Fibroblast of skin of scalp (primary cell): ENCODE measurements at places on chromosomes 11 and 22.

- no peak for DNase-seq
Observed at GRCh38 chr22:50162391-50162956, 8.1 kb upstream of the PANX2 start.

DNA sequence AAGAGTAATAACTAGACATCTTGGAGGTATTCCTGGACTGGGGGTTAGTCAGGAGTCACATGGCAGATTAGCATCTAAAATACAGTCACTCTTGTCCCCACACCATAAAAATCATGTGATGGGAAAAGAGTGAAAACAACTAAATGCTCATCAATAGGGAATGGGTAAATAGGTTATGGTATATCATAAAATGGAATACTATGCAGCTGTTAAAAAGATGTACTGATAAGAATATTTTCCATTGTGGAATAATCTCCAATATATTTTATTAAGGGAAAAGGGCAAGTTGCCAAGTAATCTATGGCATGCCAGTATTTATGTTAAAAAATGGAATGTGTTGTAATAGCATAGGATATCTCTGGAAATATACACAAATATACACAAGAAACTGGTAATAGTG, 6.6 kb upstream of the PIK3C2A start:
- DNase-seq: no peak

- DNase-seq: no peak
Observed at GRCh38 chr11:2745511-2745910, 45.7 kb upstream of the KCNQ1OT1 start.

- DNase-seq: no peak
Observed at GRCh38 chr11:15291885-15292284, 177.2 kb downstream of the INSC start.

DNA sequence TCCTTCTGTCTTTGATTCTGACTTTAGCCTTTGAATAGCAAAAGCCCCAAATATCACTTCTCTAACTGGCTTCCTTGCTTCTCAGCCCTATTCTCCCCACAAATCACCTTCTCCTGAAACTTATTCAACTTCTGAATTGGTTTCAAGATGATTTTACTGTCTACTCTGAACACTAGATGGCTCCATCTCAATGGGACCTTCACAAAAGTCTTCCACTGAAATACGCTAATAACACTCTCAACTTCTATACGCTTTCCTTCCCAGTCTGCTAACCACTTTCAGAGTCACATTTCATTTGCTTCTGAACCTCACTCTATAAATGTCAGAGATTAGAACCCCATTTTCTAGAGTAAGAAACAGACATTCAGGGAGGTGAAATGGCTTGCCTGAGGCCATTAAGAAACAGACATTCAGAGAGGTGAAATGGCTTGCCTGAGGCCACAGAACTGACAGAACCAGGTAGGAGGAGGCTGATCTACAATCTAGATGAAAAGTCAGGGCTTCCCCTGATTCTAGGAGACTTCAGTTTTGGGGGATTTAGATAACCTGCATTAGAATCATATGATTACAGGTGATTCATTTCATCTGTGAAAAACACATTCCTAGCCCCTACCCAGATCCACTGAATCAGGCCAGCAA, 20.6 kb downstream of the MORC2 start:
- peak; percentile 62 for DNase-seq

DNA sequence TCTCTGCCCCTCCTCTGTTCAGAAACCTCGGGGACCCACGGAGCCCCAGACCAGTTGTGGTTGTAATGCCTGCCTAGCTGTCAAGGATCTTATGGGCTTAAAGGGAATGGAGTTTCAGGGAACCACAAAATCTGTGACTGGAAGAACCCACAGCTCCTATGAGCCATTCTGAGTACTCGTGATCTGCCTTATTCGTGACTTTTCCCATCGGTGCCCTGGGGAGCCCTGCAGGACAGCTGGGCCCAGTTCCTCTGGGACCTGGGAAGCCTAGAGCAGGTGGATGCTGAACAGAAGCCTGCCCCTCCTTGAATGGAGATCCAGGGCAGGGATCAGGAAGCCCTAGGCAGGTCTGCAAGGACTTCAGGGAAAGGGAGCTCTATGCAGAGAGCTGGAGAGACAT, 42.1 kb upstream of the TTC12 start:
- no peak for DNase-seq

- DNase-seq: peak; percentile 52
Observed at GRCh38 chr11:132114185-132114584, 743.8 kb downstream of the NTM start.

- DNase-seq: no peak
Observed at GRCh38 chr11:47163193-47163592, 13.5 kb downstream of the ARFGAP2 start.

GRCh38 chr11:93844568-93844967, 5.8 kb downstream of the VSTM5 start:
- DNase-seq: no peak

DNA sequence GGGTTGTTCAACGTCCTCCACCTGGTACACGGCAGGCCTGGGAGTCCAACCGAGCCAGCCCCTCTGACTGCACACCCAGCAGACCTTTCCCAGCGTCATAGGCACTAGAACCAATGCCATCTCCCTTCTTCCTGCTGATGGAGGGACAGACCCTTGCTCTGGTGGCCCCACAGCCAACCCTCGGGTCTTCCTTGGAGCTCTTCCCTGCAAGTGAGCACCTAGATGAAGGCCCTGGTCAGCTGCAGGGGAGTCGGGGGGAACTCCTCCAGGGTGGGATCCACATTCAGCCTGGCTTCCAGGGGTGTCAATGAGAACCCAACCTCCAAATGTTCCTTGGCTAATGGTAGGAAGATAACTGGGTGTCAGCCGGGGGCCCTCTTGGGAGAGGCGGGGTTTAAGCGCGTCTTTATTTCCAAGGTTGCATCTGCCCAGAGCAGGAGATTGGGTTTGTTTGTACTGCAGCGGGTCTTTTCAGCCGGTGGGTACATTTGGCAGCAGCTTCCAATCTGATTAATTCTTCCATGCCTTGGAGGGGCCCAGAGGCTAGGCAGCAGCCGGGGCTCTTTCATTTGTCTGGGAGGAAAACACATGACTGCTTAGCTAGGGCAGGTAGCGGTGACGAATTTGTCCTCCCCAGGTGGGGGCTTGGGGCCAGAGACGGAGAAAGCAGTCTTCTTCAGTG, 56.0 kb upstream of the SHISAL1 start:
- no peak for DNase-seq
